ENCODE measurements at places on chromosomes 2 and 18.

DNA sequence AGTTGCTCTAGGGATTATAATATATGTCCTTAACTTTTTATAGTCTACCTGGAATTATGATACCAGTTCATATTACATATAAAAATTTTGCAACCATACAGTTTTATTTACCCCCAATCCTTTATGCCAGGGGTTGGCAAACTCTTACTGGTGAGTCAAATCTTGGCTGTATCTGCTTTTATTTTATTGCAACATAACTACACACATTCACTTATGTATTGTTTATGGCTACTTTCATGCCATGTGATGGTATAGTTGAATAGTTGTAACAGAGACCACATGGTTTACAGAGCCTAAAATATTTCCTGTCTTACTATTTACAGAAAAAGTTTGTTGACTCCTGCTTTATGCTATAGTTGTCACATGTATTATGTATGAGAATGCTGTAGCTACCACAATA is 25.8 kb upstream of the DLX2 start:
- DNase-seq, result no peak

DNA sequence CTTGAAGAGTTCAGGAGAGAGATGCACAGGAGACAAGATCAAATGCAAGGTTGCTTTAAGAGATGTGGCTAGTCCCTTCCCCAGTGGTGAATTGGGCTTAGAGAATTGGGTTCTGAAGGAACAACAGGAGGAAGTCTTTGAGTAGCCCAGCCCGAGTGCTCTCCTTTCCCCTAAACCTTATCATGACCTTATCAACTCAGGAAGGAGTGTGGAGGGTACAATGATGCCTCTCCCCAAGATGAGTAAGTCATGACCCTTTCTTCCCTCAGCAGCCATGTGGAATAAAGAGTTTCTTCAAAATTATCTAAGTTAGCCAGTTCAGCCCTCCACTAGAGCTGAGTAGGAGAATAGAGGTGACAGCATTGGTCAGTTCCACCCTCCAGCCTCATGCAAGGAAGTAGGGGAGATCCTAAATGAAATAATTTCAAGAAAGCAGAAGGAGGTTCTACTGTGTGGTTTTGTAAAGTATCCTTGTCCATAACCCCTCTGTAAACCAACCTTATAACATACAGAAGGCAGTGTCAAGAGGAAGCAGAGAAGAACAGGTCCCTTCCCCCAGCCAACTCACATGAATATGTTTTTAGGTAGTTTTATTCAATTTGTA is 88.4 kb downstream of the ARHGAP15 start:
- DNase-seq, result no peak

GRCh38 chr2:102172745-102173144 is 14.1 kb upstream of the IL1RL2 start:
- DNase-seq, result no peak

GRCh38 chr2:168422584-168422983 is 33.5 kb upstream of the CERS6 start:
- no peak for DNase-seq

DNA sequence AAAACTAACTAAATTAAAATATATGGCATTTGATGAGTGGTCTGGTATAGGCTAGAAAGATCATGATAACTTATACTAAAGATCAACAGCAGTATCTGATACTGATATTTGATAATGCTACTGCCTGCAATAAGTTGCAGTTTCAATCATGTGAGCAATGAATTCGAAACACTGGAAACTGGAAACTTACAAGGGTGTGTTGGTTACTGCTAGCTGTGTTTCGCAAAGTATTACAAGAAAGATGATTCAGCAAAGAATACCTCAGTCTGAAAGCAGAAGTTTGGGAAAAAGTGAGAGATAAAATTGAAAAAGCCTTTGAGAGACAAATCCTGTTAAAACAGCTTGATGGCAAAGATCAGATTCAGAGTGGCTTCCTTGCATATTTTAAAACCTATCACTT is 294.5 kb downstream of the CCDC178 start:
- DNase-seq, result no peak

- DNase-seq, result no peak
These were observed 129.8 kb downstream of the RAPGEF4 start for GRCh38 chr2:172865422-172865821.

- DNase-seq, result no peak
These were observed 36.3 kb downstream of the NRXN1 start for GRCh38 chr2:50995610-50996009.

Data from suprapubic skin (tissue), 4 donors.